ENCODE measurements at places on chromosomes 1 and 21.

GRCh38 chr1:18400347-18401102 lies 80.2 kb upstream of the KLHDC7A start:
- no peak overlapping the region for H3K4me3 ChIP-seq
- H3K4me1 ChIP-seq = no peaks in the 10 kb centered on the region
- H3K36me3 ChIP-seq = no peaks in the 10 kb centered on the region
- H3K27ac ChIP-seq = no peak overlapping the region

- H3K4me3 ChIP-seq = peak overlapping the region; percentile 98
- H3K27ac ChIP-seq = peak overlapping the region; percentile 97
- H3K36me3 ChIP-seq = peaks cover 52% of the 10 kb centered on the region
- H3K27me3 ChIP-seq = no peaks in the 10 kb centered on the region
- peak; percentile 54 for DNase-seq
Measured at GRCh38 chr1:228083871-228084278, 1.4 kb downstream of the ARF1 start.

DNA sequence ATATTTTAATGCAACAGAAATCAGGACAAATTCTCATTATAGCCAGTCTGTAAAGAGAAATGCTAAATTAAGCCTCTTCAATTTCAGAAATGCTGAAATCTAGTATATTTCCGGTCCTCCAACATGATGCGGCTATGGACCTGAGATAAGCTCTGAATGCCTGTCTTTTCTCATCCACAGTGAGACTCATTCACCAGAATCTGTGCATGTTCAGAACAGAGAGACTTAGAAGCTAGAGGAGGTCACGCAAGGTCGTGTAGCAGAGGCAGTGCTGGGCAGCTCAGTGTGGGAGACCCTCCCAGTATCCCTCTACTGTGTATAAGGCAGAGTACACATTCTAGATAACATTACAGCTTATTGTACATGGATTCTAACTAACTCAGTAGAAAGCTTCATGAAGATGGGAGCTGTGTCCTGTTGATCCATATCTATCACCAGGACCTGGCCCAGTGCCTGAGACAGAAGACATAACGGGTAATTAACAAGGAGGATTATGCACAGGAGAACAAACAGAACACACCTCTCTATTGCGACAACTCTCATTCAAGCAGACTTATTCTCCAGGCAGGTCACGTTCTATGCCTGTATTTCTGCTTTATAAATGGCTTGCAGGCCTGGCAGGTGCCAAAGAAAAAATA lies 97.0 kb upstream of the COA6 start:
- H3K27ac ChIP-seq = no peak overlapping the region
- no peaks in the 10 kb centered on the region for H3K4me1 ChIP-seq
- no peak overlapping the region for H3K4me3 ChIP-seq
- no peaks in the 10 kb centered on the region for H3K27me3 ChIP-seq
- no peaks in the 10 kb centered on the region for H3K36me3 ChIP-seq
- DNase-seq = no peak

- no peak for DNase-seq
- no peak overlapping the region for H3K4me3 ChIP-seq
- H3K36me3 ChIP-seq = peaks cover 11% of the 10 kb centered on the region
- H3K27me3 ChIP-seq = no peaks in the 10 kb centered on the region
Measured at GRCh38 chr21:38858812-38859205, 53.1 kb downstream of the ETS2 start.

DNA sequence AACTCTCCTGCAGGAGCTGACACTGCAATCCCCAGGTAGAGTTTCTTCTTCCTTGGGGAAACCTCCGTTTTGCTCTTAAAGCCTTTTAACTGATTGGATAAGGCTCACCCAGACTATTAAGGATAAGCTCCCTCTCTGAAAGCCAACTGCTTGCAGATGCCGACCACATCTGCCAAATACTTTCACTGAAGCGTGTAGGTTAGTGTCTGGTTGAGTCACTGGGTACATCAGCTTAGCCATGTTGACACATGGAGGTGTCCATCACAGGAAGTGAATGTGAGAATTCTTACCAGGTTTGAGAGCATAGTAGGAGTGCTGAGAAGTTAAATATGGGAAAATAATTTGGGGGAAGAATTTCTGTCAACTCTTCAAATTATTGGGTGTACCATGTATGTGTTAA lies 202.0 kb downstream of the AJAP1 start:
- no peaks in the 10 kb centered on the region for H3K36me3 ChIP-seq
- no peaks in the 10 kb centered on the region for H3K27me3 ChIP-seq
- H3K4me1 ChIP-seq = no peaks in the 10 kb centered on the region
- H3K27ac ChIP-seq = no peak overlapping the region
- no peak overlapping the region for H3K4me3 ChIP-seq
- DNase-seq = no peak

GRCh38 chr1:212607913-212608391 lies 609 bp upstream of the ATF3 start:
- H3K4me1 ChIP-seq = peaks cover 37% of the 10 kb centered on the region
- peaks cover 14% of the 10 kb centered on the region for H3K36me3 ChIP-seq

DNA sequence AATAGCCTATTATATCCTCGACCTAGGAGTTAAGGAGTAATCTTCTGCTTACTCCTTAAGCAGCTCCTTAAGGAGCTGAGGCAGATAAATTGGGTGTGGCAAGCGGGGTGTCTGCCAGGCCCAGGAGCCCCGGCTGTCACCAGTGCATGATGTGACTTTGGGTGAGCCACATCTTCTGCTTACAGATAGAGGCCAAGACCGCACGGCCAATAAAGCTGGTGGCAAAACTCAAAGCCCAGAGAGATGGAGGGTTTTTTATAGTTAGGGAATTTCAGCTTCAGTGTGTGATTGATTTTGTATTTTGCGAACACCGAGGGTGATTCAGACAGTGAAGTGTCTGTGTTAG lies 9.8 kb downstream of the MX2 start:
- H3K4me3 ChIP-seq = no peak overlapping the region
- H3K27me3 ChIP-seq = peaks cover 12% of the 10 kb centered on the region

GRCh38 chr1:26538480-26539412 lies 9.2 kb downstream of the RPS6KA1 start:
- H3K4me3 ChIP-seq = no peak overlapping the region
- peak; percentile 67 for DNase-seq
- H3K36me3 ChIP-seq = peaks cover 34% of the 10 kb centered on the region
- H3K27ac ChIP-seq = no peak overlapping the region

- DNase-seq = no peak
- H3K4me1 ChIP-seq = peaks cover 47% of the 10 kb centered on the region
- no peak overlapping the region for H3K4me3 ChIP-seq
- no peaks in the 10 kb centered on the region for H3K36me3 ChIP-seq
Measured at GRCh38 chr1:91876781-91877573, 9.0 kb downstream of the TGFBR3 start.

DNA sequence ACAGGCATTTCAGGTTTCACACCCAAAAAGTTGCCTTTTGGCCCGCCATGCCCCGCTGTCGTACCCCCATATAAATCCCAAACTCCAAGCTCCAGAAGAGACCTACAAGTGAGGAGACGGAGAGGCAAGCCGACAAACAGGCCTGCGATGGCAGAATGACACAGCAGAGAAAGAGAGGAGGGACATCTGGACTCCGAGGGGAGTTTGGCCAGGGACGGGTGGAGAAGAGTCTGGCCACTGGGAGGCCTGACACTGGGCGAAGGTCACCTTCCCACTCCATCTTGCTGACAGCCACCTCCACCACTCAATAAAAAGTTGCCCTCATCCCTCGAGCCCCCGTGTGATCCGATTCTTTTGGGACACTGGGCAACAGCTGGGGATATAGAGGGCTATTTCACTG lies 1.9 kb upstream of the CFH start:
- H3K36me3 ChIP-seq = no peaks in the 10 kb centered on the region
- no peak for DNase-seq
- H3K4me1 ChIP-seq = peaks cover 14% of the 10 kb centered on the region
- no peaks in the 10 kb centered on the region for H3K27me3 ChIP-seq

DNA sequence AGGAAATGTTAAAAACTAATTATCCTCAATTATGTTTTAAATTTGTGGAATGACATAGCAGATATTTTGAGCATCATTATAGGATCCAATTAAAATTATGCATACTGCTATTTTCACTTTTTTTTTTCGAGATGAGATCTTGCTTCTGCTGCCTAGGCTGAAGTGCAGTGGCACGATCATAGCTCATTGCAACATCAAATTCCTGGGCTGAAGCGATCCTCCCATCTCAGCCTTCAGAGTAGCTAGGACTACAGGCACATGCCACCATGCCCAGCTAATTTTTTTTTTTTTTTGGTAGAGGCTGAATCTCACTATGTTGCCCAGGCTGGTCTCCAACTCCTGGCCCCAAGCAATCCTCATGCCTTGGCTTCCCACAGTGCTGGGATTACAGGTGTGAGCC lies 11.3 kb upstream of the SLC1A7 start:
- DNase-seq = peak; percentile 38
- H3K36me3 ChIP-seq = no peaks in the 10 kb centered on the region
- no peaks in the 10 kb centered on the region for H3K27me3 ChIP-seq
- no peak overlapping the region for H3K27ac ChIP-seq

DNA sequence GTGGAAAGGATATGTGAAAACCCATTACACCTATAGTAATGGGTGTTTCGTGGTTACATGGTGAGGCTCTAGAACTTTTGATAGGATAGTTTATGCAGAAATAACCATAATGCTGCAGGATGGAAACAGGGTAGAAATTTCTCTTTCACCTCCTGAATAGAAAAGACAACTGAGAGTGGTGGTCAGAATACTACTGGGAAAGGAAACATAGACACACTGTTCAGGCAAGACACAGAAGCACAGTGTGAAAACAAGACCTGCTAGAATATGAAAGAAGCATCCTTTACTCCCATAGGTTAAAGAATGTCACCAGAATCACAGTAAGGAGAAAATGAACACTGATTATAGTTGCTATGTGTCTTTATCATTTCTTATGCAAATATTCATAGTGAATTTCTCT lies 496.6 kb downstream of the DPYD start:
- H3K4me1 ChIP-seq = no peaks in the 10 kb centered on the region
- H3K4me3 ChIP-seq = no peak overlapping the region
- no peaks in the 10 kb centered on the region for H3K36me3 ChIP-seq

GRCh38 chr1:205373022-205373797 lies 16.5 kb upstream of the KLHDC8A start:
- no peak overlapping the region for H3K27ac ChIP-seq
- H3K36me3 ChIP-seq = no peaks in the 10 kb centered on the region
- H3K4me3 ChIP-seq = no peak overlapping the region

- no peak overlapping the region for H3K27ac ChIP-seq
- peaks cover 73% of the 10 kb centered on the region for H3K27me3 ChIP-seq
- H3K4me3 ChIP-seq = peak overlapping the region; percentile 30
- H3K36me3 ChIP-seq = no peaks in the 10 kb centered on the region
Measured at GRCh38 chr21:44709426-44710293, 1.7 kb downstream of the TSPEAR start.

DNA sequence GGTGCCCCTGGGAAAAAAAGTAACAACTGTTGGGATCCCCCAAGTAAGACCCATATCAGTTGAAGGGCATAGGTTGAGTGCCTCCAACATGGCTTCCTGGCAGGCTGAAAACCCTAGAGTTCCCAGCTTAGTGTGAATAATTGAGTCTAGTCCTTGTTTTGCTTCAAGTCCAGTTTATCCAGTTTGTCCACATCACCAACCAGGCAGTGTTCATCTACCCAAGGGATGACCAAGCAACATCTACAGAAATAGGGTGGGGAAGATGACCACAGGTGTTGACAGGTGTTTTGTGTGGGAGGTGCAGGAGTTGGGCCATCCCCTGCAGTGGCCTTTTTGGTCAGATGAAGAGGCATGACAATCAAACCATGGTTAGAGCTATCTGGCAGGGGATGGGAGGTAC lies 54.3 kb upstream of the ERO1B start:
- H3K27me3 ChIP-seq = no peaks in the 10 kb centered on the region
- no peak for DNase-seq
- no peak overlapping the region for H3K27ac ChIP-seq
- peaks cover 6% of the 10 kb centered on the region for H3K4me1 ChIP-seq

GRCh38 chr21:37118187-37118826 lies 45.3 kb downstream of the TTC3 start:
- H3K27me3 ChIP-seq = no peaks in the 10 kb centered on the region
- peaks cover 24% of the 10 kb centered on the region for H3K36me3 ChIP-seq
- H3K27ac ChIP-seq = peak overlapping the region; percentile 57

- H3K27me3 ChIP-seq = no peaks in the 10 kb centered on the region
- peak; percentile 46 for DNase-seq
- H3K4me1 ChIP-seq = peaks cover 63% of the 10 kb centered on the region
- no peak overlapping the region for H3K27ac ChIP-seq
- H3K4me3 ChIP-seq = no peak overlapping the region
- H3K36me3 ChIP-seq = no peaks in the 10 kb centered on the region
Measured at GRCh38 chr1:201754353-201754752, 74.6 kb upstream of the IPO9 start.

GRCh38 chr1:113434081-113434873 lies 44.0 kb downstream of the MAGI3 start:
- peaks cover 16% of the 10 kb centered on the region for H3K4me1 ChIP-seq
- H3K4me3 ChIP-seq = no peak overlapping the region
- DNase-seq = no peak

- no peaks in the 10 kb centered on the region for H3K36me3 ChIP-seq
- H3K4me3 ChIP-seq = no peak overlapping the region
- H3K27me3 ChIP-seq = no peaks in the 10 kb centered on the region
- DNase-seq = no peak
Measured at GRCh38 chr1:79790950-79791349, 784.4 kb upstream of the ADGRL4 start.

GRCh38 chr1:28097100-28097472 lies 8.7 kb upstream of the EYA3 start:
- no peak overlapping the region for H3K27ac ChIP-seq
- peaks cover 7% of the 10 kb centered on the region for H3K36me3 ChIP-seq
- peaks cover 10% of the 10 kb centered on the region for H3K27me3 ChIP-seq
- no peak overlapping the region for H3K4me3 ChIP-seq

GRCh38 chr21:35316933-35317332 lies 267.8 kb upstream of the RUNX1 start:
- H3K36me3 ChIP-seq = no peaks in the 10 kb centered on the region
- peaks cover 9% of the 10 kb centered on the region for H3K27me3 ChIP-seq
- H3K27ac ChIP-seq = no peak overlapping the region
- DNase-seq = no peak
- no peak overlapping the region for H3K4me3 ChIP-seq
- peaks cover 11% of the 10 kb centered on the region for H3K4me1 ChIP-seq

DNA sequence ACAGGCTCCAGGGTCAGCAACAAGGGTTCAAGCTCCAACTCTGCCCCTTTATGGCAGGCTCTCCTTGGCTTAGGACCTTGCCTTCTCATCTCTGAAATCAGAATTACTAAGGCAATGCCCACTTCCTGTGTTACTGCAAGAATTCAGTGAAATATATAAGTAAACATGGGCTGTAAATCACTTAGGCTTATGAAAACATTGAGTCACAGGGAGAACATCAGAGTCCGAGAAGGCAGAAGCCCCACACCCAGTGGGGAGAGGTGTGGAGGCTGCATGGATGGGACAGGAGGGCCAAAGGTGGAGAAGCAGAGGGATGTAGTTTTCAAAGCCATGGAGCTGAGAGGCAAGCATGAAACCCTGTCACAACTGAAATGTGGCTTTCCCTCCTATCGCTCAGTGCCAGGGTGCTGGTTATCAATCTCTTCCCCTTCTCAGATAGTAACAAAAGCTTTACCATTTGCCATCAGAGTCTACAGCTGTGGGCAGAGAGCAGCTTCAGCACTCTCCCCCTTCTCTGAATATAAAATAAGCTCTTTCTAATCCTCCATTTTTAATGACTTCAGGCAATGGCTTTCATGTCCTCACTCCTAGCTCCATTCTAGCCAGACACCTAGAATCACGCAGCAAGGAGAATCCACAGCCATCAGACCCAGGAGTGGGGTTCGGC lies 3.4 kb downstream of the RGS8 start:
- H3K4me3 ChIP-seq = no peak overlapping the region
- DNase-seq = peak; percentile 78
- peaks cover 29% of the 10 kb centered on the region for H3K4me1 ChIP-seq
- no peaks in the 10 kb centered on the region for H3K36me3 ChIP-seq

- no peak overlapping the region for H3K4me3 ChIP-seq
- no peaks in the 10 kb centered on the region for H3K4me1 ChIP-seq
- DNase-seq = no peak
- H3K36me3 ChIP-seq = no peaks in the 10 kb centered on the region
- peaks cover 16% of the 10 kb centered on the region for H3K27me3 ChIP-seq
Measured at GRCh38 chr1:36562181-36562685, 79.5 kb upstream of the CSF3R start.
